Trophoblast cell (in vitro differentiated cells and primary cell): ENCODE measurements at places on chromosomes 16 and 17.

GRCh38 chr17:79650861-79651260 lies 40.0 kb upstream of the RBFOX3 start:
- no peak for DNase-seq

DNA sequence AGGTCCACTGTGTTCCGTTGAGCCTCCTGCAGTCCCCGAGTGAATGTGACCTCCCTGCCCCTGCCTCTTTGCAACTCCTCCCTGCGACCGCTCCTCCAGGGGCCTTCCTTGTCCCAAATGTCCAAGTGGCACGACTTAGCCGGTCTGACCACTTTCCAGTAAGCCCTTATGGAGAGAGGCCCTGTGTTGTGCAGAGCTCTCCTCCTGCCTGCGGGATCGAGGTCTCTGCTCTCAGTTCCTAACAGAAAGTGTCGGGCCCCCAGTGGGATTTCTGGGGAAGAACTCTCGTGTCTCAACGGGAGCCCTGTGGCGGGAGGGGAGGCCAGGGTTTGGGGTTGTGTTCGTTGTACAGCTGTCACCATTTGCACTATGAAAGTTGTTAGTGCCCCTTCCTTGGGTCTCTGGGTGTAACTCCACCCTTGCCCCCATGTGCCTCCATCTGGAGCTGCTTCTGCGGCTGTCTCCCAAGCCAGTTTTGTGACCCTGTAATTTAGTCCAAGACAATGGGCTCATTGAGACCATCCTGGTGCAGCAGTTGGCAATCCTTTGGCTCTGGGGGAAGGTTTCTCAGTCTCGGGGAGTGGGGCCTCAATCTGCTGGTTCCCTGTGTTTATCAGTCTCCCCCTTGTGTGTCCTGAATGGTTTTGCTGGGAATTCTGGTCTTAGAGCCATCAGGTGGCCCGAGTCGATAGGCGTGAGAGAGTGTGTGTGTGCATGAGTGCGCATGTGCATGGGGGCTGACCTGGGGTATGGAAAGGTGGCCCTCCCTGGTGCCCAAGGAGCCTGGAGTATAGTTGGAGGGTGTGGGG lies 234.5 kb downstream of the SEC14L1 start:
- peak; percentile 35 for DNase-seq

- no peak for DNase-seq
Measured at GRCh38 chr17:60138769-60139437, 10.9 kb upstream of the CA4 start.

- peak; percentile 64 for DNase-seq
Measured at GRCh38 chr17:73189417-73190099, 3.3 kb upstream of the COG1 start.

DNA sequence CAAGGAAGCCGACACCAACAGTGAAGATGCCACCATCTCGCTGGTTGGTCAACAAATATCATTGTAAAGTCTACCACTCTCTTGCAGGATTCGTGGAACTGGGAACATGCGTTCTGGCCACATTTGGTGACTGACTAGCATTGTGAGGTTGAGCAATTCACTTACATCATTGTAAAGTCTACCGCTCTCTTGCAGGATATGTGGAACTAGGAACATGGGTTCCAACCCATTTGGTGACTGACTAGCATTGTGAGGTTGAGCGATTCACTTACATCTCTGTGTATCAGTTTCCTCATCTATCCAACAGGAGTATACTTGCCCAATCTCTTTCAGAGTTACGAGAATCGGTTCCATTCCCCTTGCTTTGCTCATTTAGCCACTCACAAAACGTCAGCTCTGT lies 42.6 kb upstream of the RPH3AL start:
- no peak for DNase-seq

GRCh38 chr17:67469208-67469980 lies 92.3 kb downstream of the PITPNC1 start:
- DNase-seq: peak; percentile 96

GRCh38 chr17:63274146-63274545 lies 172.0 kb downstream of the CYB561 start:
- DNase-seq: no peak

- DNase-seq: no peak
Measured at GRCh38 chr17:79182176-79183042, 107.8 kb downstream of the ENGASE start.

- no peak for DNase-seq
Measured at GRCh38 chr16:15641753-15642556, 999 bp downstream of the MARF1 start.

- DNase-seq: no peak
Measured at GRCh38 chr17:27627514-27627913, 3.5 kb upstream of the LGALS9 start.

DNA sequence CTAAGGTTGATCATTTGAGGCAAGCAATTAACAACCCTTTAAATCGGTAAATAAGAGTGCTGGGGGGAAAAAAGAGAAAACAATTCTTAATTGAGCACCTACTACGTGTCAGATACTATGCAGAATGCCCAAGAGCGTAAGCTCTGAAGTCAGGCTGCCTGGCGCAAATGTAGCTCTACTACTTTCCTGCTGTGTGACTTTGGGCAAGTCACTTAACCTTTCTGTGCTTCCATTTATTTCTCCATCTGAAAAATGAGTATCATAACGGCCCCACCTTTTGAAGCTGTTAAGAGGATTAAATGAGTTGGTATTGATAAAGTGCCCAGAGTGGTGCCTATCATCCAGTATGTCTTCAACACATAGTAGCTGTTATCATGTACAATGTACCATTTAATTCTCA lies 102.0 kb downstream of the CACNG3 start:
- DNase-seq: no peak

GRCh38 chr16:13307851-13308250 lies 406.5 kb downstream of the SHISA9 start:
- DNase-seq: no peak

DNA sequence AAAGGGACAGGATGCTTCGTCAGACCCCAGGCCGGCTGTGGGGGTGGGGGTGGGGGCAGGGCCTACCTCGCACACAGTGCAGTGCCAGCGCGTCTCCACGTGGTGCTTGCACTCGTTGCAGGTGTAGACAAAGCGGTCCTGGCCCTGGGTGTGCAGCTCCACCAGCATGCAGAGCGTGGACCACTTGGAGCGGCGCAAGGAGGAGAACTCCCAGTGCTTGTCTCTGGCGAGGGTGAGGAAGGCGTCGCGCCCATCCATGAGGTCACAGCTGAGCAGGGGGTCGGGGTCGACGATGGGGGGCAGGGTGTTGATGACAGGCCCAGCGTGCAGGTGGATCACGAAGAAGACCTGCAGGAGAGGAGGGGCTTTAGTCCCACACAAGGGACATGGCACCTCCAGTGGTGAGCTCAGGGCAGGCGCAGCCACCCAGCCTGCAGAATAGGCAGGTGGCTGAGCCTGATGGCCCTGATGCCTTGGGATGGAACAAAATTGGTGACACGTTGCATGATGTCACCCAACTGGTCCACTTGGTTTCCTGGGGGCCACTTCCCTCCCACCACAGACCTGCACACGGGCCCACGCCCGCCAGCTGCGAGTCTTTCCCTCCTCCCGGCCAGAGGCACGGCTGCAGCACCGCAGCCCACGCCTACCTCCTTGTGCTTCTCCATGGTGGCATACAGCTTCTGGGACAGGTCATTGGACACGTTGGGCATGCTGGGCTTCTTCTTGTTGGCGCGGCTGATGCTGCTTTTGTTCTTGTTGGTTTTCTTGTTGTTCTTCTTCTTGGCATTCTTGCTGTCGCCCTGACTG lies 14.0 kb upstream of the TRAP1 start:
- DNase-seq: no peak

DNA sequence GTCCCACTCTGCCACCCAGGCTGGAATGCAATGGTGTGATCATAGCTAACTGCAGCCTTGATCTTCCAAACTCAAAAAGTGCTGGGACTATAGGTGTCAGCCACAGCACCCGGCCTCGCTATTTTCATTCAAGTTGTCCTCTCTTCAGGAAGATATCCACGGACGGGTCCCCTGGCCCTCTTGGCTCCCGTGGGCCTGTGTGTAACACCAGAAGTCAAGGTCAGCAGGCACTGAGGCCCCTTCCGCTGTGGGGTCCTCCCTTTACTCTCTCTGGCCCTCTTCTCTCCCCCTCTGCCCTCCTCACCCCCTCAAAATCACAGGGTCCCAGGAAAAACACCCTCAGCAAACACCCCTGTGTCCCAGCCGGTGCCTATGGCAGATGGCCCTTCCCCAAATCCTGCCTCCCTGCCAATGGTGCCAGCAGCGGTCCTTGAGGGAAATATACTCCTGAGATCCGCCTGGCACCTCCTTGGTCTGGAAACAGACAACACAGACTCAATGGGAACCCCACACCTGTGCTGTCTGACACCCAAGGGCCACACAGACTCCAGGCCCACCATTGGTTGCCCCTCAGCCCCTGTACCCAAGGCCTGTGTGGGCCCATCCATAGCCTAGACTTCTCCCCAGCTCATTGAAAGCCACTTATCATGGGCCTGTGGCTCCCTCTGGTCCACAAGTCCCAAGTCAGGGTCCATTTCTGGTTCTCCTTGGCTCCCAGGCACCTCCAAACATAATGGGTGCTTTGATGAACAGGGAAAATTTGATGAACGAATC lies 221.5 kb downstream of the ZNF423 start:
- DNase-seq: no peak

DNA sequence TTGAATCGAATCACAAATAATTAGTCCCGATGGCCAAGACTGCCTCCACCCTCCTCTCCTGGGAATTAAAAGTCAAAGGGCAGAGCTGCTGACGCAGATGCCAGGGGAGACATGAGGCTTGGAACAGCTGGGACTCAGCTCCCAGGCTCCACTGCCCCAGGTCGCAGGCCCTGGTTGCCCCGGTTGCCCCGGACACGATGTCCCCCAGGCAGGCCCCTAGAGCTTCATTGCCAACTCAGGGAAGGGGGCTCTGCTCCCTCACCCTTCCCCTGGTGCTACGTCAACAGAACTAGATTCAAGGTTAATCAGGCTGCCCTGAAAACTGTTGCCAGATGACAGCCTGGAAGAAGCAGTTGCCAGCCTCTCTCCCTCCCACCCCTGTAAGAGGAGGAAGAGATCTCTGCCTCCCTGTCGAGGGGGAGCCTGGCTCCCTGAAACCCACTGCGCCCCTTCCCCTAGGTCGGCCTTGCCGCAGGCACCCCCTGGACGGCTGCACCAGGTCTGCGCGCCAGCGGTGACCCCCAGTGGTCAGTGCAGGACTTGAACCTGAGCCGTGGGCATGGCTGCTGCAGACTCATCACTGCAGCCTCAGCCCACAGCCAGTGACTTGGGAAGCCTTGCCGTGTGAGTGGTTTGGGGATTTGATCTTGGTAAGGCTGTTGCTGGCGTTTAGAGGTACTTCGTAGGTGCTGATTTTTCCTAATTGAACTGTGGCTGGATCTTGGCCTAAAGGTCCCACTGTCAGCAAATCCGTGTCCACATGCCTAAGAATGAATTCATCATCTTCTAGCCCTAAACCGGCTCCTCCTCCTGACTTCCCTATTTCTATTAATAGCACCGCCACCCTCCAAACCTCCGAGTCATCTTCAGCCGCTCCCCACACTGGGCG lies 84.1 kb upstream of the TOB1 start:
- peak; percentile 49 for DNase-seq

- no peak for DNase-seq
Measured at GRCh38 chr17:47717261-47717697, 15.8 kb upstream of the TBX21 start.

DNA sequence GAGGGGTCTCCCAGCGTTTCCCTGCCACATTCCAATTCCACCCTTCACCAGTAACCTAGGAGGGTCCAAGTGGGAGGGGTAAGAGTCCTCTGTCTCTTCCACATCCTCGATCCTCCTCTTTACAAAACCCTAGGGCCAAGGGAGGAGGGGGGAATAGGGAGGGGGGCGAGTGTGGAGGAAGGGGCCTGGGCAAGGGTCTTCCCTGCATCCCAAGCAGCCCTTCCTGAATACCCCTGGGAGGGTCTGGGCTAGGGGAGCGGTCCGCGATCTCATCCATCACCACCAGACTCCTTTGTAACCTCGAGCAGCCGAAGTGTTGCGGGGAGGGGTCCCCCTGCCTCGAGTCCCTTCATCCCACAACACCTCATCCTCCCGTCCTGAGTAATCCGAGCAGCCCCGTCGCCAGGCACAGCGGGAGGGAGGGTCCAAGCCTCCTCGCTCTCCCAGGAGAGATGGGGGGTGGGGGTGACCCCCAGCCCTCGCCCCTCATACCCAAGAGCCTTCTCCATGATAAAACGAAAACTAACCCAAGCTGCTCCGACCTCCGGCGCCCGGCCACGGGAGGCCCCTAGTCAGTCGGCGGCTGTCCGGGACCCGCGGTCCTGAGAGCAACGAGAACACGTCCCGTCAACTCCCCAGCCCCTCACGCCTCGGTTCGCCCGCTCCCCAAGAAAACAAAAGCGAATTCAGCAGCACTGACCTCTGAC lies 502 bp downstream of the SMPD3 start:
- no peak for DNase-seq

DNA sequence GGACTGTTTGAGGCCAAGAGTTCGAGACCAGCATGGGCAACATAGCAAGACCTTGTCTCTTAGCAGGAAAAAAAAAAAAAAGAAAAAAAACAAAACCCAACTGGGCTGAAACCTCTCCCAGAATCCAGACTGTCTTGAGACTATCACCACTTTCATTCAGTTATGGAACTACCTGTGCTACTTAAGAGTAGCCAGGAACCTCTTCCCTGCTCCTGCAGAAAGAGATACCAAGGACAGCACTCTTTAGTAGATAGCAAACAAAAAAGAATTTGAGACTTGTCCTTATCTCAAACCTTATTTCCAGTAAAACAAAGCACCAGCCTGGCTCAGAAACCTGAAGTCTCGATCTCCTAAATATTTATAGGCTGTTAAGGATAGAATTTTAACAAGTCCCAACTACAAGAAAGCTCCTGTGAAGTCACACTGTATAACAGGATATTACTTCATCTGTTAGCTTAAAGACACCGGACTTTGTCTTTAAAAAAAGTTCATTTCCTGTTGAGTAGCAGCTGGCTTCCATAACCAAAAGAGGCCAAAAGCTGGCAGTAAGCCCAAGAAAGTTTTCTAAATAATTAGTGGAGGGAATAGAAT lies 5.1 kb downstream of the CDR2 start:
- DNase-seq: no peak

DNA sequence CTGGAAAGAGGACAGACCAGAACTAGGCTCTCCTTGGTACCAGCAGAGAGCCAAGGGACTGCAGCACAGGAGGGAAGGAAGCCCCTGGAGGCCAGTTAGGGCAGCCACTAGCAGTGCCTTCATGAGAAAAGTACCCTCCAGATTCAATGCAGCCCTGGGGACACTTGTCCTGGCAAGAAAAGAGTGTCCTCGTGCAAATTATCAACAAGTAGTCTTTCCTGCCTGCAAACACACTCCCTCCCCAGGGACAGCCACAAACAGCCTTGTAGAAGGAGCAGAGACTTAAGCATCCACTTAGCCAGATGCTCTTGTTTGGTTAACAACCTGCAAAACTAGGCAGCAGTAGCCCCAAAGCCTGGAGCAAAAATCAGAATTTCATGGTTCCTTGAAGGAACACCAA lies 24.3 kb downstream of the CENPV start:
- DNase-seq: no peak

DNA sequence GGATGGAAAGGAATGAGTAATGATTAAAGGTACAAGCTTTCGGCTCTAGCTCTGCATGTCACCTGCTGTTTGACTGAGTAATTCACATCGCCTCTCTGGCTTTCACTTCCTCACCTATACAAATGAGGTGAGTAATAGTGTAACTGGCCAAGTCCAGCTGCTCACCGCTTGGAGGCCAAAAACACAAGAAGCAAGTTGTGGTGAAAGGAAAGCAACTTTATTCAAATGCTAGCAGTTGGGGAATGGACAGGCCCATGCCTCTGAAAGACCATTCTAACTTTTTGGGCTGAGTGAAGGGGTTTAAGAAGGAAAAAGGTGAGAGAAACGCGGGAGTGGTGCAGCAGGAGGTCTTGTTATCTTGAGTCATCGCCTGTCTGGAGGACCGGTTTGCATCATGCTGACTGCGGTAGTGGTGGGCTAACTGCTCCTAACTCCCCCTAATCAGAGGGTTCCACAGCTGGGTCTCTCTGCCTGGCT lies 45.7 kb upstream of the CSNK2A2 start:
- no peak for DNase-seq
